Thyroid gland (tissue), 4 donors: ENCODE measurements at places on chromosomes 1 and 21.

DNA sequence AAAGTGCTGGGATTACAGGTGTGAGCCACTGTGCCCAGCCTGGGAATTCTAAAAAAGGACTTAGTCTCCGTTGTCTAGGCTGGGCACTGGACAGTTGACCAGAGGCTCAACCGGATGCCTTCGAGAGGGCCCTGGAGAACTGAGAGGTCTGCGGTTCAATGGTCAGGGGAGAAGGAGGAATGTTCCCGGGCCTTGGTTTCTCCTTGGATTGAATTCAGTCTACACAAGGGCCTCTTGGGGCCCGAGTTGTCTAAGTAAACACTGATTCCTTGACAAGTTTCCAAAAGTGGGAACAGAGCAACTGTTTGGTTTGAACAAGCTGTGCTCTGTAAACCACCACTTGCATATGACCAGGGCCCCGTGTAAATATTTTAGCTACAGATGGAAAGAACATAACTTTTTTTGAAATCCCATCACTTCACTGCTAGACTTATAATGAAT, 29.1 kb upstream of the CAPZB start:
- peak; percentile 93 for DNase-seq

- no peak for DNase-seq
Observed at GRCh38 chr1:21325731-21326387, 35.6 kb upstream of the ECE1 start.

DNA sequence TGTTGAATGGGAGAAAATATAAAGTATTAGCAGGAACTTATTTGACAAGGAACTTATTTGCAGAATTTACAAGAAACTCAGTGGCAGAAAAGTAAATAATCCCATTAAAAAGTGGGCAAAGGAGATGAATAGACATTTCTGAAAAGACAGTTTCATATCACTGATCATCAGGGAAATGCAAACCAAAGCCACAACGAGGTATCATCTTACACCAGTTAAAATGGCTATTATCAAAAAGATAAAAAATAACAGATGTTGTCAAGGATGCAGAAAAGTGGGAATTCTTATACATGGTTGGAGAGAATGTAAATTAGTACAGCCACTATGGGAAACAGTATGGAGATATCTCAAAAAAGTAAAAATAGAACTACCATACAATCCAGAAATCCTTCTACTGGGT, 61.0 kb downstream of the SYT14 start:
- DNase-seq, result no peak

GRCh38 chr1:101235216-101235695, 1.6 kb upstream of the S1PR1 start:
- no peak for DNase-seq

DNA sequence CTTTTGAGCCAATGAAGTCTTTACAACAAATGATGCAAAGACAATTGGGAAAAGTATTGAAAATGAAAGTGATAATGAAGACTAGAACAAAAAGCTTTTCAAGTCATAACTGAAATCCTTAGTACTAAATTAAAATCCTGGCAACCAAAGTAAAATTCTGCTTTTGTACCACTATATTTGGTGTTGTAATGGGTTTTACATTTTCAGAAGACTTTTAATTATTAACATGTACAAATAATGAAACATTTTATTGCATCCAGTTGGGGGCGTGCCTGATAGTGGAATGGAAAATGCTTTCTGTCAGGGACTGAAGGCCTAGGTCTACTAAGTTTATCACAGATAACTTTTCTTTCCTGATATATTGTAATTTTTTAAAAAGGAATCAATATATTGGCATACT, 89.4 kb downstream of the SDCCAG8 start:
- no peak for DNase-seq

GRCh38 chr1:19390901-19391595, 78.9 kb downstream of the SLC66A1 start:
- peak; percentile 79 for DNase-seq

DNA sequence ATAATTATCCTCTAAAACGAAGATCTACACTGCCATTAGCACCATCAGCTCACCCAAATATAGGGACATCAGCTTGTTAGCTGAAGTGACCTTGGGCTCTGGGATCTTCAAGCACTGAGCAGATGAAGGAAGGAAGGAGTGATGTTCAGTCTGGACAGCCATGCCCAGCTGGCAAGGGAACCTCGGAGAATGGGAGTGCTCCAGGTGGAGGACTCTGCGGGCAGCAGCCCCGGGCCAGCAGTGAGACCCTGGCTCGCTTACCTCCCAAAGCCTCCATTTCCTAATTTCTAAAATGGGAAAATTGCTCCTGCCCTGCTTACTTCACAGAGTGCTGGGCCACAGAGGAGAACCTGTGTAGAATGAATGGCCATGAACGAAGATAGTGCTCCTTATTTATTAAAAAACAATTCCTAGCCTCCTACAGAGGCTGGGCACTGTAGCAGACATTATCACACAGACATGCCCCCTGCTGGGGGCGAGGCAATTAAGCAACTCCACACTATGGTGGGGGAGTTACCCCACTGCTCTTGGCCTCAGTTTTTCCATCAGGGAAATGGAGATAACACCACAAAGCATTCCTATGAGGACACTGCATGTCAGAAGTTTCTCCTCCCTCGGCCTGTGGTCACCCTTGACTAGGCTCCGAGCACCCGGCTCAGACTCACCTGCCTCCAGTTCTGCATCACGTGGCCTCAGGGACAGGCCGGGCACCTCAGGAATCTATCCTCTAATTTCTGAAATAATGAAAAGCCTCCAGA, 117.6 kb downstream of the KCNN3 start:
- DNase-seq, result no peak

- no peak for DNase-seq
Observed at GRCh38 chr21:22903851-22904250, 1905.6 kb downstream of the NCAM2 start.

DNA sequence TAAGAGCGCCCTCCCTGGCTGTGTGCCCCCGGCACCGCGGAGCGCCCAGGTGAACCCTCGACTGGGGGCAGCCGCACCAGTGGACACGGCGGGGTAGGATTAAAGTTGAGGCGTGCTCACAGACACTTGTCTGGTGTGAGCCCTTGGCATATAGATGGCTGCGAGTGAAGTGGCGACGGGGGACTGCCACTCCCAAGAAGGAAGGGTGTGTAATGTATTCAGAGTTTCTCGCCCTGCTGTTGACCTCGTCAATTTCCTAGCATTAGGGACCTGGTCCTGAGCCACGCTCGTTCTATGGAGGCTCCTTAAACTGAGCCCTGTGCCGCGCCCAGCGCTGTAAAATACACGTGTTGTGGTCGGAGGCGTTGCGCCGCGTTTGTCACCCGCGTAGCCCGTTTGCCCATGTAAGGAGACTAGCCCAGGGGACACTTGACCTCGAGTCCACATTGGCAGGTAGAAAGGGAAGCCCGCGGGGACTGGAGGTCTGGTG, 554 bp downstream of the EVA1C start:
- DNase-seq, result peak; percentile 54

- no peak for DNase-seq
Observed at GRCh38 chr21:33388188-33388587, 15.0 kb upstream of the IFNGR2 start.

DNA sequence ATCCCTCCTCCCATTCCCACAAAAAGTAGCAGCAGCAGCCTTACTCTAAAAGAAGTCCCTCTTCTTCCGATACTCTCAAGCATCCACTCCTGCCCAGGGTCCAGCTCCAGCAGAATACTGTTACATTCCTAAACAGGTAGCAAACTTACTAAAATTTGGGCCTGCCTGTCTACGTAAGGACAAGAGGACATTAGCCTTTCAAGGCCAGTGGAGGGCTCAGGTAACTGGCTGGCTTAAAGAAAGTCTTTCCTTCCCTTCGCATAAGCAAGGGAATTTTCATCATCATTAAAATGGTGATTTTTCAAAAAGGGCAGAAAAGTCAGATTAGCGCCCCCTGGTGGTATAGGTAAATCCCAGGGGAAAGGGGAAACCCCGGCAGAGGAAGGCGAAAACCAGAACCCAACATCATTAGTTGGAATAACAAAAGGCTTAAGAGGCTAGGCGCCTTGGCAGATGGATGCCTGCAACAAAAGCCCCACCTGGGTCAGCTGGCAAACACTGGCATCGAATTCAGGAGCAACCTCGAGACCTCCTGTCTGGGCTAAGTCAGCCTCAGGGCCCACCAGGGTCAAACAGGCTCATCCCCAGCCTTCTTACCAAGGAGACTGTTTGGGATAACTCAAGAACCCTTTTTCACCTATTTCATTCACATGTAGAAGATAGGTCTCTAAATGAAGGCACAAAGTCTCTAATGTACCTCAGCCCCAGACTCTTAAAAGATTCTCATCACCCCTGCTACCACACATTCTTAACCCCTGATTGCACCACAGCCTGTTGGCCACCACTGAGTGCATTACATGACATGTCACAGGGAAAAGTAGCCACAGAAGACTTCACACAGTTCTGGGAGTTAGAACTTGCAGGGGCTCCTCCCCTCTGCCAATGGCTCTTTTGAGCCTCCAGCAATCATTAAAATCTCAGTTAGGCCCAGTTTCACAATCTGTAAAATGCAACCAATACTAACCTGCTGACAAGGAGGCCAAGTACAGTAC, 36.7 kb downstream of the ERI3 start:
- peak; percentile 38 for DNase-seq

- no peak for DNase-seq
Observed at GRCh38 chr1:159008744-159009188, 941 bp upstream of the IFI16 start.

- DNase-seq, result no peak
Observed at GRCh38 chr1:60797351-60797750, 285.0 kb upstream of the NFIA start.

DNA sequence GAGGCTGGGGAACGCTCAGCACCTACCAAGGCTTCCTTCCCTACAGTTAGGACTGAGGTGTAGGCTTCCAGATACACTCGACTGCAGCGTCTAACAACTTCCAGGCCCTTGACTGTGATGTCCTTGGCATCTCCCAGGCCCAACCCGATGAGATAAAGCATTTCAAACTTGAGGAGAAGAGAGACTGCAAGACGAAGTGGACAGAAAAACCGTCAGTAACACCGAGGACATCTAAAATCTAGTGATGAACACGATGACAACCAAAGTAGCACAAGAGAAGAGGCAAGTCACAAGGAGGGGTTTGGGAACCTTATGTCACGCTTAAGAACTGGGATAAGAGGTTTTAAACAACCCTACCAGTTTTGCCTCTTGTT, 314 bp downstream of the DPH5 start:
- no peak for DNase-seq
